ENCODE measurements at places on chromosomes 12 and 14. TPM values are rescaled to one million over a fixed set of nuclear protein-coding genes. Genes with fewer than 3 reads are reported as not detected.

MUCL1 gene
- not detected for total RNA-seq

RIMKLB gene
- 17.5 TPM for total RNA-seq

NTF3 gene
- total RNA-seq = not detected

APOLD1 gene
- 0.19 TPM for total RNA-seq

RNASE3 gene
- not detected for total RNA-seq

AQP2 gene
- not detected for total RNA-seq

STON2 gene
- 0.66 TPM for total RNA-seq

DBX2 gene
- total RNA-seq = not detected

PPP1R36 gene
- total RNA-seq = 0.57 TPM

RIMBP2 gene
- not detected for total RNA-seq

Measured in A549 treated with DMSO at 1 μM for 4 hours (cell line).